ENCODE measurements at places on chromosomes 13 and 19.

- DNase-seq, result no peak
These were observed 57.8 kb downstream of the WTIP start for GRCh38 chr19:34539396-34539795.

- DNase-seq, result no peak
These were observed 39.2 kb upstream of the CYP2A7 start for GRCh38 chr19:40921005-40921897.

GRCh38 chr13:27079421-27079958 is 92.1 kb downstream of the USP12 start:
- no peak for DNase-seq

DNA sequence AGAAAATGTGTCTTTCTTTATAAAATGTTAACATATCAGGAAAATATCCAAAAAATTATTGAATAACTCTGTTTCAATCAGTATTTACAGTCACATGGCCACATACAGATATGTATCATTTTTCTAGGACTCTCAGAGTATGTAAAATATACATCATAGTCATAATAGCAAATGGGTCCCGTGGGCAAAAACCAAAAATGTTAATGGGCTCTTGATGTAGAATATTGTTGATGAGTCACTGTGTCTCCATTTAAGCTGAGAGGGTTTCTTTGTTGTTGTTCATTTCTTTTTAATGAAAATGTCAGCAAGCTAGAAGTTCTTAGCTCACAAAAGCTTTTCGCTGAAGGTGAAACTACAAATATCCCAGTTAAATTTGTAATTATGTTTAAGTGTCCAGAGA is 1713.1 kb upstream of the PCDH20 start:
- DNase-seq, result no peak

DNA sequence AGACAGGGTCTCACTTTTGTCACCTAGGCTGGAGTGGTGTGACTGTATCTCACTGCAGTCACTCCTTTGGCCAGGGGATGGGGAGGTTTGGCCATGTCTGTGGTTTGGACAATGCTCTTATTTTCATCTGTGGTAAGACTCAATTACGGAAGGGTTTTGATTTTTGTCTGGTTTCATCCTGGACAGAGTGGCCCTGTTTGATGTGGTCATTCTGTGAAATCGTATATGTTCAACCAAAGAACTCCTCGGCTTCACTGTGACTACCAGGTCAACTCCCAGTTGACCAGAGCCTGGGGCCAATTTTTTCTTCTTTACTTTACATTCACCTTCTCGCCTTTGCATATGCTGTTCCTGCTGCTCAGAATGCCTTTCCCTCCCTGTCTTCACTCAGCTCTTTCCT is 6.8 kb upstream of the CCDC124 start:
- no peak for DNase-seq

- no peak for DNase-seq
These were observed 28.9 kb upstream of the USP12 start for GRCh38 chr13:27200413-27201070.

GRCh38 chr13:19657872-19658591 is 24.6 kb downstream of the MPHOSPH8 start:
- no peak for DNase-seq

DNA sequence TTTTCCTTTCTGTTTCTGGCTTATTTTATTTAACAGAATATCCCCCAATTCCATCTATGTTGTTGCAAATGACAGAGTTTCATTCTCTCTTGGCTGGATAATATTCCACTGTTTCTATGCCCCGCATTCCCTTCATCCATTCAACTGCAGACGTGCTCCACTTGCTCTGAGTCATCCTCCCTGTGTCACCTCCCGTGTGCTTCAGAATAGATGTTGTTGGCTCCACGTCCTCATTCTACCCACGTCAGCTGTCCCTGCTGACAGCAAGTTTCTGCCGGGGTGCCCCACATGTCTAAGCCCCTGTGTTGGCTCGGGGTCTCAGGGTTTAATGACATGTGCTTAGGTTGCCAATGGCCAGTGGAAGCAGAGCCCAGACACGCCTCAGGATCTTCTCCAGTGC is 1041.0 kb downstream of the UQCRFS1 start:
- no peak for DNase-seq
